Stimulated activated CD8-positive, alpha-beta memory T cell treated with anti-CD3 and anti-CD28 coated beads, Interleukin-4, amount 100 ng/mL, for 48 hours (primary cell): ENCODE measurements at places on chromosomes 4 and X.

GRCh38 chrX:36909676-36910030 is 98.5 kb upstream of the FAM47C start:
- no peak for DNase-seq

- peak; percentile 44 for DNase-seq
These were observed 128.2 kb downstream of the C4orf51 start for GRCh38 chr4:145808021-145808650.

DNA sequence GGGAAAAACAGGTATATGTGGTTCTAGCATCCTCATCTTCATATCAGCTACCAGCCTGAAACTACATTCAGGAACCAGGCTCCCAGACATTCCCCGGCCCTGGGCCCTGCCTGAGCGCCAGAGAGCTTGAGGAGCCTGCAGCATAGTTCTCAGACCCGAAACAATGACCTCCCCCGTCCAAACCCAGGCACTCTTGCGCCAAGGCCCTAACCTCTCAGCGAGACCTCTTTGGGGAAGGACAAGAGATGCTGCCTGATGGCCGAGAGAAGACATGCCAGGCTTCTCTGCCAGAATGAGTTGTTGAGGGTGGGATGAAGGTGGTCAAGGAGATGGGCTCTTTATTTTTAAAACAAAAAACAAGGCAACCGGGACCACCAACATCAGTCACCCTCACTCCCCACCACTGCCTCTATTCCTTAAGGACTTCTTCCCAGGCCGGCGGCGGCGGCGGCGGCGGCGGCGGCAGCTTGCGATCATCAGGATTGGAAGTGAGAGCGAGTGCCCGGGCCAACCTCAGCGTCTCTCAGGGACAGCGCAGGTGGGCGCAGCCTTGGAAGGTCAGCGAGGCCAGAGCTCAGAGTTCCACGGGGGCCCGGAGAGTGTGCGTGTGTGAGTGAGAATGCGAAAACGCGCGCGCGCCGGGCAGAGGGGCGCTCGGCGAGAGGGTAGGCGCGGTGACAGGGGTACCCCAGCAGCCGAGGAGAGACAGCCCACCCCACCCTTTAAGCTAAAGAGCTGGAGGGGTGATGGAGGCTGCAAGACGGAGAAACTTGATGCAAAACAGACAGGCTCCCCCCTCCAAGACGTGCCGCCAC is 601 bp downstream of the INPP4B start:
- DNase-seq: peak; percentile 39

GRCh38 chrX:110286106-110286505 is 31.8 kb downstream of the AMMECR1 start:
- DNase-seq: no peak

DNA sequence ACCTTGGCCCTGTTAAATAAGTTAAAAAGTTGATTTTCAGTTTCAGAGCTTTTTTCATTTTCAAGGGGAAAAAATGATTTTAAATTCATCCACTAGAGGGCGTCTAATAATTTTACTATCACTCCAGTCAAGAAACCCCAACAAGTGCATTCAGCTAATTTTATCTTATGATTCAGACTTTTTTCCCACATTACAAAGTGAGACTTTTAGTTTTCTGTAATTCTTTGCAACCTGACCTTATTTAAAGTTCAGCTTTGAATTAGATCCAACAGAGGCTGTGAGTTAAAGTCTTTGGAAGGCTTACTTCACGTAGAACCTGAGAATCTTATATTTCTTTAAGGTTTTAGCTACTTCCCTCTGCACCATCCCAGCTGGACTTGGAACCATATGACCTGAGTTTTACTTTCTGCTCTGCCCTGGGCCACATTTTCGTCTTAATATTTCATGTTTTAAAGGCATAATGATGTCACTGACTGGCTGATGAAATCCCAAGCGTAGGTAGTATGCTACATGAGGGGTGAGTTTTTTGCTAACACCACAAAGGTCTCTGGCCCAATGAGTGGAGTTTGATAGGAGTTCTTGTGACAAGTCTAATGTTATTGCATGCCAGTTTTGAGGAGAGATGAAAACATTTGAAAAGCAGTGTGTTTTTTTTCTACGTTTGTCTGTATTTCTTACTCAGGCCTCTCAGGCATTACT is 7.2 kb downstream of the GNRHR start:
- DNase-seq: no peak

- no peak for DNase-seq
These were observed 6.6 kb upstream of the HPGDS start for GRCh38 chr4:94349193-94349592.
